Progenitor cell of endocrine pancreas (in vitro differentiated cells): ENCODE measurements at places on chromosomes 7 and 10. TPM values are rescaled to one million over a fixed set of nuclear protein-coding genes. Genes with fewer than 3 reads are reported as not detected.

GRCh38 chr7:94080551-94080950 lies 76.4 kb upstream of the BET1 start:
- DNase-seq, result no peak

GRCh38 chr7:18475488-18475887 lies 20.1 kb upstream of the HDAC9 start:
- no peak for DNase-seq

DNA sequence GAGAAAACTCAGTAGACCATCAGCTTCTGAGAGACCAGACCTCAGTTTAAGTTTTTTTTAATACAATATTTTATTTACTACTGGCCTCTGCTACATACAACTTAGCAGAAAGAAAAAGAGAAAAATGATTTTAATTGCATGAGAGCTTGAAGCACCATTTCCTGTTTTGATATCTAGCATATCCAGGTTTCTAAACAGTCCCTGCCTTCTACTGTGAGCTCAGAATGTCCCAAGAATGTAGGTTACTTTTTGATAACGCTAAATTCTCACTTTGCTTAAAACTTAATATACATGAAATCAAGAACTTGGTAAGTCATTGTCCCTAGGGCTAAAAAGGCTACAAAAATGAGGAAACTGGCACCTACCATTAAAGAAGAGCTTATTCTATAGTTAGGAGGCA lies 7.0 kb downstream of the TMEM243 start:
- no peak for DNase-seq

DNA sequence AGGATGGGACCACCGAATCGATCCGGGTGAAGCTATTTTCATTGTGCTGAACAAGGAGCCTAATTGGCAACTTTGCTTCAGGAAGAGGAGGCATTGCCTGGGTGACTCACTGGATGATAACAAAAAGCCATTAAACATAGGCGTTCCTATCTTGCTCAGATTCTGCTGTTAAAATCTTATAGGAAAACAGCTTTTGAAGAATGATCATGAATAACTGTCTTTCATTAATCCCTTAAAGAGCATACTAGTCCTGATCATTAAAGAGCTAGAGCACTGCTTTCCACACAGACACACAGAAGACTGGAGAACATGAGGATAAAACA lies 174.2 kb upstream of the IMMP2L start:
- DNase-seq, result no peak

GRCh38 chr7:119514326-119514725 lies 758.6 kb upstream of the KCND2 start:
- DNase-seq, result no peak

The TMEM273 gene
- total RNA-seq, result not detected in 2 replicates

The CTNNA3 gene
- total RNA-seq, result 1.7 and 3.4 TPM in 2 replicates

The KCNH2 gene
- 6.9 and 9.4 TPM in 2 replicates for total RNA-seq

The LEP gene
- total RNA-seq, result not detected in 2 replicates
